CD4-positive, alpha-beta T cell treated with Interleukin-1 beta for 1 hour (primary cell): ENCODE measurements at places on chromosomes 6 and 20.

DNA sequence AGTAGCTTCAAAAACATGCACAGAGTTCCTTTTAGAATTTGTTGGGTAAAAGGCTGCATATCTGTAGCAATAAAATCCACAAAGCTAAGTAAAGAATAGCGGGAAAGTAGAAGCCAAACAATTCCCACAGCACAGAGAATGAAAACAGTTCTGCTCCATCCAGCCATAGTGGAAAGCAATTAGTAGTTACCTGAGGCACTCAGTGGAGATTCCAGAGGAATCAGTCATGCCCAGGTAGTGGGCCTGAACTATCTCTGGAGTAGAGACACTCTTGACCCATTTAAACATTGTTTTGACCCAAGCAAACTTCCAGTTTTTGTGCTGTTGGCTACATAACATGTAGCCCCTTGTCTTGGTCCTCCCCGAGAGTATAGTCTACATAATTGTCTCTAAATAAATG, 559.5 kb upstream of the PTCHD4 start:
- DNase-seq, result no peak

GRCh38 chr20:21780528-21780927, 75.1 kb downstream of the PAX1 start:
- no peak for DNase-seq

GRCh38 chr6:43803055-43803782, 33.2 kb downstream of the VEGFA start:
- DNase-seq, result no peak

GRCh38 chr6:34062815-34063214, 83.1 kb downstream of the GRM4 start:
- no peak for DNase-seq

- DNase-seq, result no peak
Measured at GRCh38 chr6:112717856-112718255, 370.7 kb downstream of the RFPL4B start.

- no peak for DNase-seq
Measured at GRCh38 chr6:106536851-106537250, 92.4 kb downstream of the RTN4IP1 start.

GRCh38 chr6:154512201-154512600, 1.7 kb upstream of the CNKSR3 start:
- no peak for DNase-seq

GRCh38 chr6:108170332-108171290, 4.8 kb downstream of the NR2E1 start:
- no peak for DNase-seq

DNA sequence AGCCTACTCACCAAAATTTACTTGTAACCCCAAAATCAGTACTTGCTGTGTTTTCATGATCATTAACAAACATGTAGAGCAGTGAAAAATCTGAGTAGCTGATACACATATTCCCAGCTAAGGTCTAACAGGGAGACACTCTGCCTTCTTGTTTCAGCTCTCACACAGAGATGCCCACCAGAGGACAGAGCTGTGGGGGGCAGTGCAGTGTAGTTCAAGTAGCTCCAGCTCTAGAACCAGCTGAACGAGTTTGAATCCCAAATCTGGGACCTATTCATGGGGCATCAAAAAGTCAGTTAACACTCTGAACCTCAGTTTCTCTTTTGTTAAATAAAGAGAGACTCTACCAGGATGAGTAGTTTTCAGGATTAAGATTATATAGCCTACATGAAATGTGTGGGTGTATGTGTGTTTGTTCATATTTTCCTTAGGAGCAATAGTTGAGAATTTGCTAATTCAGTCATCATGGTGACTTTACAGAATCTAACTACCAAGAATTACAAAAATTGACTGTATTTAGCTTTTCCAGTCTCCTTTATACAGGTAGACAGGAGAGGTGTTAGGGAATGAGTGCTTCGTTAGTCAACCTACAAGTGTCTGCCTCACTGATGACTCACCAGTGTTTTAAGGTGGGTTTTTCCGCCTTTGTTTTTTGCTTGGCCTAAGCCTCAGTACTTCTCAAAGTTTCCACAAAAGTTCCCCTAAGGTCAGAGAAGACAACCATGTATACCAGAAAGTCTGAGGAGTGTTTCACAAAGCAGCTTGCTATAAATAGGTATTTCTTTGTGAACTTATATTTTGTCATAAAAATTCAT, 164.0 kb upstream of the RUNX2 start:
- DNase-seq, result no peak

DNA sequence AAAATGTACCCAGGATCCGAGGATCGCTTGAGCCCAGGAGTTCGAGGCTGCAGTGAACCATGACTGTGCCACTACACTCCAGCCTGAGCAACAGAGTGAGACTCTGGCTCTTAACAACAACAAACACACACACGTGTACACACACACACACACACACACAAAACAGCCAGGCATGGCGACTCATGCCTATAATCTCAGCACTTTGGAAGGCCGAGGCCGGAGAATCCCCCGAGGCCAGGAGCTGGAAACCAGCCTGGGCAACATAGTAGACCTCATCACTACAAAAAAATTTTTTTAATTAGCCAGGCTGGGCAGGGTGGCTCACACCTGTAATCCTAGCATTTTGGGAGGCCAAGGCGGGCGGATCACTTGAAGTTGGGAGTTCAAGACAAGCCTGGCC, 23.3 kb upstream of the ARFGEF2 start:
- DNase-seq, result no peak

GRCh38 chr6:127515794-127516661, 3.1 kb downstream of the MTCL3 start:
- DNase-seq, result peak; percentile 76

DNA sequence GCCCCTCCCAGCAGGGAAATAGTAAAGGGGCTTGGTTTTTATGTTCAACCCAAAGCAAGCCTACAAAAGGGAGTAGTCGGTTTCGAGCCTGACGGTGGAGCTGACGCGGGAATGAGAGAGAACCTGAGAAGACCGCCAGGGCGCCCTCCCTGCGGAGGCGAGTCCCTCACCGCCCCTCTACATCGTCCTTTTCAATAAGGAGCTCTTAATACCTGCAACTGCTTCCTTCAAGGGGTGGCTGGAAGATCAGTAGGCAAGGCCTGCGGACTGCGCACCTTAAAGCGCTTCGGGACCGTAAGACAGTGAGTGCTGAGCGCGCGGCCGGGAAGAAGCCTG, 709 bp upstream of the ZNF76 start:
- DNase-seq, result no peak

GRCh38 chr6:130632277-130632676, 194.9 kb upstream of the SMLR1 start:
- no peak for DNase-seq

DNA sequence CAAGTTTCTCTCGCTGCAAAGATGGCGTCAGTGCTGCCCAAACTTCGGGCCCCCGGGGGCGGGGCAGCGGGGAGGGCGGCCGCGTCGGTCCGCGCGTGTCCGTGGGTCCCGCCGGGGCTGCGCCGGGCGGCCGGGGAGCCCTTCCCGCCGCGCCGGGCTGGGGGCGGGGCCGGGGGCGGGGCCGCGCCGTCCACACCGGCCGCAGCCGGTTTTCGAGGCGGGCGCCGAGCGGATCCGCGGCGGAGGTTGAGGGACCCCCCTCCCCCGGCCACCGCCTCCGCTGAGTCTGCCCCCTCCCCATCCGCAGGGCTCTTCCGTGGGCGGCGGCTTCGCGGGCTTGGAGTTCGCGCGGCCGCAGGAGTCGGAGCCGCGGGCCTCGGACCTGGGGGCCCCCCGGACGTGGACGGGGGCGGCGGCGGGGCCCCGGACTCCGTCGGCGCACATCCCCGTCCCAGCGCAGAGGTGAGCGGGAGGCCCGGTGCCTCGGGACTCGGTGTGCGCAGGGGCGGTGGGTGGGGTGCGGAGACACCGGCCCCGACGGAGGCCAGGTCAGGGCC, 572 bp downstream of the SLC2A4RG start:
- DNase-seq, result peak; percentile 72

DNA sequence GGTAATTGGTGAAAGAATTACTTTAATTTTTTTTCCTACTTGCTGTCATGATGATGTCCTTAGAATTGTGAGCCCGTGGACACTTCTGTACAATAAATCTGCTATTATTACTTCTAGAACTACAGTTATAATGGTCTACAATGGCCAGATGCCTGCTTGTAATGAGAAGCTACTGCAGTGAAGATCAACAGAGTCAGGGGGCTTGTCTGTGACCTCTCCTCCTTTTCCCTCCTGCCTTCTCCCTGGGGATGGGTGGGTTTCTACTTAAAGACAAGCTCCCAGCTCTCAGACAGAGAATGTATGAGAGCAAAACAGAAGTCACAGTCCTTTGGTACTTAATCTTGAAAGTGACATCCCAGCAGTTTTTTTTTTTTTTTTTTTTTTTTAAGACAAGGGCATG, 13.2 kb upstream of the PANK2 start:
- no peak for DNase-seq

- no peak for DNase-seq
Measured at GRCh38 chr6:36858407-36858981, 16.1 kb downstream of the PPIL1 start.
